Fibroblast of lung (primary cell): ENCODE measurements at places on chromosomes 6 and 20.

- no peak for DNase-seq
Observed at GRCh38 chr20:32355417-32355841, 2.7 kb upstream of the ASXL1 start.

GRCh38 chr6:16278048-16278724 is 39.8 kb downstream of the GMPR start:
- DNase-seq: peak; percentile 36

- DNase-seq: peak; percentile 99
Observed at GRCh38 chr20:17568972-17569521, 828 bp upstream of the DSTN start.

- no peak for DNase-seq
Observed at GRCh38 chr20:57301026-57301425, 28.6 kb upstream of the SPO11 start.

DNA sequence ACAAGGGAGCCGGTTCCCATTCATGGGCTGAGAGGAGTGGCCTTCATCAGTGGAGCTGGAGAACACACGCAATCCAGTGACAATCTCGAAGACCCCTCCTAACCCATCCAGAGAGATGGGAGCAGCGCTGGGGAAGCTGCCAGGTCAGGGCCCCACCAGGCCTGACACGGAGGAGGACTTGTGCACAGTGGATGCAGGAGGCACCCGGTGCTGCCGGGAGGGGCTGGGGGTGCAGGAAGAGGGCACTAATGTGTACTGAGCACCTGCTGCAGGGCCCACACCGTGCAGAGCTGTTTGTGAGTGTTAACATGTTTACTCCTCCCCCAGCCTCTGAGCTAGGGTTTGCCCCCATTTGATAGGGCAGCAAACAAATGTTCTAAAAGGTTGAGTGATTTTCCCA is 43.8 kb upstream of the GPR6 start:
- DNase-seq: no peak

DNA sequence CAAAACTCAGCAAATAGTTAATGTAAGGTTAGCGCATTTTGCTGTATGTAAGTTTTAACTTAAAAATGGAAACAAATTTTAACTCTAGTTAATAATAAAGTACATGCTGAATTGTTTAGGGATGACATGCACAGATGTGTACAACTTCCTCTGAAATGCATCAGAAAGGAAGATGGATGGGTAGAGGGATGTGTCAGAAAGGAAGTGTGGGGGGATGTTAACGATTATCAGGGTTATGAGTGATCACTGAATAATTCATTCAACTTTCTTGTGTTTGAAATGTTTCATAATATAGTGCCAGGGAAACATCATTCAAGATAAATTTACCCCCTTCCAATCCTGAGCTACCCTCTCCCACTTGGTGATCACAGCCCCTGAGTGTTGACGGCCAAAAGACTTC is 87.6 kb downstream of the FOXA2 start:
- DNase-seq: no peak

DNA sequence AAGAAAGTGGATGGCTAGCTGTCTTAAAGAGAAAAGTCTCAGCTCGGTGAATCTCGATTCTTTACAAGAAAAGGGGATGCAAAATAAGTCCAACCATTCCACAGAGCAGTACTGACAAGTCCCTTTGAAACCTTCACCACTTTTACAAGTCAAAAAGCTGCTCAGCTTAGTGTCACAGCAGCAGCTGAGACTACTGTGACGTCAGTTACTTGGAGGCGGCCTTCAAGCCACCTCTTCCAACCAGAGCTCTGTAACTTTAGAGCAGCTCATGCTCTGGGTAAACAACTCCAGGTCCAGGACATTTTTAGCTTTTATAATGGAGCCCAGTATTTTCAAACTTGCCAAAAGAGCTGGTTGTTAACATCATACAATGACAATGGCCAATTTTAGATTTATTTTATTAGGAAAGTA is at the start of gene KIAA0408:
TSS of gene KIAA0408 (minus strand) at position 159 of the 411 bp plus-strand sequence. CDS start 5,408 bp downstream, outside the sequence.
- DNase-seq: peak; percentile 82

DNA sequence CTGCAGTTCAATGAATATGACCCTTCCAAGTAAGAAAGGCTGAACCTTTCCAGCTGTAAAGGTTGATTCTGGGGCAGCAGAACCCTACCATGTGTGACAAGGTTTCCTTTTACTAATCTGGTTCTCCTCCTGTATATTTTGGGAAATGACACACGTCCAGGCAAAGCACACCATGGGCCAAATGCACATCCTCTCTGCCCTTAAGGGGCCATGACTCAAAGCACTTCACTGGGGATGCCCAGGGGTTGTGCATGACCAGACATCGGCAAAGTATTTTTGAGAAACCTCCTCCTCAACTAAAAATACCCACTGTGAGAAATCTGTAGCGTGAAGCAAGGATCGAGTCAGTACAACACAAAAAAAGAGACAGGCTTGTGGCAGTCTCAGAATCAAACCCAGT is 174.7 kb downstream of the BACH2 start:
- DNase-seq: no peak
